ENCODE measurements at places on chromosomes 3 and 15.

DNA sequence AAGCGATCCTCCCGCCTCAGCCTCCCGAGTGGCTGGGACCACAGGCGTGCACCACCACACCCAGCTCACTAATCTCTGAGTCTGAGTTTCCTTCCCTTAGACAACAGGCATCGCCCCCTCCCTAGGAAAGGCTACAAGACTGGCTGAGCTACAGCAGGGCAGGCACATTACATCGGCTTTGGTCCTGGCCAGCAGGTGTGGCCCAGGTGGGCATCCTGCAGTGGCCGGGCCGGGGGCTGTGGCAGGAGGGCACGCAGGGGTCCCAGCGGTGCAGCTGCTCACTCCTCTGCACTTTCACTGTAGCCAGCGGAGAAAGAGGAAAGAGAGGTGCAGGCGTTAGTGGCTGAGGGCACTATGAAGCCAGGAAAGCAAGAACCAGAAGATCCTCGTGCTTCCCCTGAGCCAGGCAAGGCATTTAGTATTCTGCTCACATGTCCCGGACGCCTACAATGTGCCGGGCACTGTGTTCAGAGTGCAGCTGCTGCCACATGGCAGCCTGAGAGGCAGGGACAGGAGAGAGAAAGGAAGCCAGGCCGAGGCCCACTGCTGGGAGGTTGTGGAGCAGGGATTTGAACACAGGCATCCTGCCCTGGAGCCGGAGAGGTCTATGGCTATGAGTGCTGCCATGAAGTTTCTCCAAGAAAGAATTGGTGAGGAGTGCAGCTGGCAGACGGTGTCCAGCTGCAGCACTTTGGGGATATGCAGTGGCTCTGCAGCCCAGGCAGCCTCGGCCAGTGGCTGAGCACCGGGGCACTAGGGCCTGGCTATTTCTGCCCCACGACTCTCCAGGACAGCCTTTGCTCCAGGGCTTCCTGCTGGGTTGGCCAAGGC lies 22.3 kb downstream of the GRIP2 start:
- no peak for DNase-seq

DNA sequence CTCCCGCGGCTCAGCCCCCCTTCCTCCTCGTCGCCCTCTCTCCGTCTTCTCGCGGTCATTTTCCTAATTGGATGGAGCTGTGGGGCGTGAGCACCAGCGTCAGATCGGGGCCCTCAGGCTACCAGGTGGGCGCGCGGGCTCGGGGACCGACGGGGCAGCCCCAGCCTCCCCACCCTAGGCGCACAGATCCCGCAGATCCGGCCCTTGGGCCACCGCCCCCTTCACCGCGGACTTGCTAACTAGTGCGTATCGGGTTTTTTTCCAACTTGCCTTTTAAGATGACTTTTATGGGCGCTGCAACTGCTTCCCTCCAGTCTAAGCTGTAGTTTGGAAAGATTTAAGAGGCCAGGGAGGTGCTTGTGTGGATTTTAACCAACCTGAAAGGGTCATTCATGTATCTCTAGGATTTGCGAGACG lies 1.3 kb downstream of the ZNF710 start:
- DNase-seq: peak; percentile 38

GRCh38 chr15:90860942-90861675 lies 7.3 kb upstream of the FURIN start:
- no peak for DNase-seq

DNA sequence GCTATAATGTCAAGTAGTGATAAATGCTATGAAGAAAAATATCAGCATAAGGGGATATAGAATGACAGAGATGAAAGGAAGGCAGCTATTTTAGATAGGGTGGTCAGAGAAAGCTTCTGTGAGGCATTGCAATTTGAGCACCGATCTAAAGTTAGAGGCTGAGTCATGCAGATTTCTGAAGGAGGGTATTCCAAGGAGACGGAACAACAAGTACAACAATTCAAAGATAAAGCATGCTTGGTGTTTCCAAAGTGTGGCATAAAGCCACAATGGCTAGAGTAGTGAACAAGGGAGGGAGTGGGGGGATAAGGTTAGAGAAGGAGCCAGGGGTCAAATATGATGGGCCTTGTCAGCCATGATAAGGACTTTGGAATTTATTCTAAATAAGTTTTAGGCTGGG lies 71.9 kb downstream of the PFN2 start:
- no peak for DNase-seq

GRCh38 chr3:120855665-120856437 lies 52.2 kb upstream of the STXBP5L start:
- DNase-seq: no peak

- no peak for DNase-seq
Measured at GRCh38 chr15:92636401-92636907, 19.1 kb downstream of the FAM174B start.

GRCh38 chr15:36879568-36880222 lies 220.7 kb downstream of the MEIS2 start:
- no peak for DNase-seq

DNA sequence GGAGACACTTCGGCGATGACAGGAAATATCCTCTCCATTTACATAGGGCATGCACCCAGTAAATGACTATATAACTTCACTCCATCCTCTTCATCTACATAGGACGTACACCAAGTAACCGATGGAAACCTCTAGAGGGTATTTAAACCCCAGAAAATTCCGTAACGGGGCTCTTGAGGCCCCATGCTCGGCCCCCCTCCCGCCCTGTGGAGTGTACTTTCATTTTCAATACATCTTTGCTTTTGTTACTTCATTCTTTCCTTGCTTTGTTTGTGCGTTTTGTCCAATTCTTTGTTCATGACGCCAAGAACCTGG lies 7.5 kb upstream of the FAM107A start:
- DNase-seq: no peak

DNA sequence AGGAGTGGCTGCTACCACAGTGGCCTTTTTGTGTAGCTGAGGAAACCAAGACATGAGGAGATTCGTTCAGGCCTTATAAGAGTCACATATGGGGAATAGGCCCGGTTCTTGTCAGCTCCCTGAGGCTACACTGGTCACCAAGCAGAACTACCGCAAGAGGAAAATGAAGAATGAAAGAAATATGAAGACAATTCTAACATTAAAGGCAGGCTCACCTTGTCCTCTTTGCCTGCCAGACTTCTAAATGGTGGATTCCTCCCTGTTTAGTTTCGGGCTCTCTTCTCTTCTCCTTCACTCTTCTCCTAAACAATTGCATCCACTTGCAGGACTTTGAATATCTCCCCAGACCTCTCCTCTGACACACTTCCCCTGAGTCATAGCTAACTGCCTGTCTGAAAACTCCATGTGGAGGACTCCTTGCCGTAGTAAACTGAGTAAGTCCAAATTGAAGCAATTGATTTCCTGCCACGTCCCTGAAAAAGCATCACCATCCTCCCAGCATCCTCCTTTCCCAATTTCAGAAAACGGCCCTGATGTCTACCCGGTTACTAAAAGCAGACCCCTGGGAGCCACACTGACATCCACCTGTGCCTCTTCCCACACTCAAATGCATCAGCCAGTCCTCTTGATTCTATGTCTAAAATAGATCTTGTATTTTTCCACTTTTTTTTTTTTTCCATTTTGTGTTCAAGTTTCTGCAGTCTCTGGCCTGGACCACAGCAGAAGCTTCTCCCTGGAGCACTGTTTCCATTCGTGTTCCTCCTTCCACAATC lies 30.3 kb upstream of the VEPH1 start:
- DNase-seq: no peak

DNA sequence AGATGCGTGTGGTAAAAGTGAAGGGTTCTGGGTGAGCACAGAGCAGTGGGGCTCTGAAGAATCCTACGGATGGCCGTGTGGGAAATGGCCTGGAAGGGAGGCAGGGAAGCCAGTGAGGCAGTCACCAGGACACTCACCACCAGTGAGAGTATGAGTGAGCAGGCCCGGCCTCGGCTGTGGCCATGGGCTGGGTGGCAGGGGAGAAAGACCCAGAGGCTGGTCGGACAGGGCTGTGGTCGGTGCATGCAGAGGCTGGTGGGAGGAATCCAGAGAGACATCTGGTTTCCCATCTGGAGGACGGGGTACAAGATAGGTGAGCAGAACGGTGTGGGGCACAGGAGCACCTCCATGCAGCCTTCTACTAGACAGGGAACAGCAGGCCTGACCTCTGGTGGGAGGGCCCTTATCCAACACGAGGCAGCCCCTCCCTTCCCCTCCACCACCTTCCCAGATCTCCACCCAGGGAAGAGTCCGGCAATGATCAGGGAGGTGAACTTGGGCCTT lies 10.1 kb downstream of the PCSK6 start:
- DNase-seq: no peak

- no peak for DNase-seq
Measured at GRCh38 chr15:96551196-96551595, 220.7 kb downstream of the NR2F2 start.

- no peak for DNase-seq
Measured at GRCh38 chr3:131403216-131403895, 21.8 kb downstream of the NUDT16 start.

GRCh38 chr3:43411429-43411828 lies 125.1 kb downstream of the SNRK start:
- DNase-seq: no peak

- no peak for DNase-seq
Measured at GRCh38 chr3:103112273-103112672, 677.5 kb downstream of the ZPLD1 start.

GRCh38 chr3:152608696-152609594 lies 226.0 kb upstream of the P2RY1 start:
- no peak for DNase-seq
